ENCODE measurements at places on chromosomes 7 and 10. TPM values are rescaled to one million over a fixed set of nuclear protein-coding genes. Genes with fewer than 3 reads are reported as not detected.

The TRPV6 gene
- not detected for total RNA-seq

The VIPR2 gene
- total RNA-seq, result 2.2 TPM

The CPA4 gene
- not detected for total RNA-seq

The VGF gene
- total RNA-seq, result 0.34 TPM

The GHRHR gene
- not detected for total RNA-seq

The RARRES2 gene
- not detected for total RNA-seq

The CTBP2 gene
- total RNA-seq, result 0.23 TPM

The STEAP4 gene
- total RNA-seq, result not detected

Data from T-helper 2 cell treated with Interferon-gamma antibody and Interleukin-4, amounts not matched to agents 100 ng/mL and 5 ng/mL, for 36 hours (primary cell).